Stimulated activated CD8-positive, alpha-beta memory T cell treated with anti-CD3 and anti-CD28 coated beads, Interleukin-2, amount 100 ng/mL, for 1 hour (primary cell): ENCODE measurements at places on chromosomes 2 and 18.

DNA sequence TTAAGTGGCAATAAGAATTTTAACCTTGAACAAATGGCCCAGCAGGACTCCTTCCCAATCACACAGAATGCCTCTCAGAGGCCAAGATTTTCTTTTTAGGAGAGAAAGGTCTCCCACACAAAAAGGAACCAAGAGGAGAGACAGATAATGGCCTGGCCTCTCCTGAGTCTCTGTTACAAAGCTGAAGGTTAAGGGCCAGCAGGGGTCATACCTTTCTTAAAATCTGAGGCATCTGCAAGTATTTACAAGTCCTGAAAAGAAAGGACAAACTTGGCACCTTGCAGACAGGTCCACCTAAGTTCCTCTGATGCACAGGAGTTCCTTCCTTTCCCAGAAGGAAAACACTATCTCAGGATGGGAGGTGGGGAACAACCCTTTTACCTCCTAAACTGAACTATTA is 142.3 kb downstream of the TMEM163 start:
- DNase-seq = no peak

- DNase-seq = no peak
These were observed 70.0 kb upstream of the PPP1CB start for GRCh38 chr2:28681606-28682005.

- no peak for DNase-seq
These were observed 31.3 kb downstream of the DARS1 start for GRCh38 chr2:135954020-135954601.

GRCh38 chr2:160408173-160408958 is 85.2 kb downstream of the RBMS1 start:
- DNase-seq = no peak

DNA sequence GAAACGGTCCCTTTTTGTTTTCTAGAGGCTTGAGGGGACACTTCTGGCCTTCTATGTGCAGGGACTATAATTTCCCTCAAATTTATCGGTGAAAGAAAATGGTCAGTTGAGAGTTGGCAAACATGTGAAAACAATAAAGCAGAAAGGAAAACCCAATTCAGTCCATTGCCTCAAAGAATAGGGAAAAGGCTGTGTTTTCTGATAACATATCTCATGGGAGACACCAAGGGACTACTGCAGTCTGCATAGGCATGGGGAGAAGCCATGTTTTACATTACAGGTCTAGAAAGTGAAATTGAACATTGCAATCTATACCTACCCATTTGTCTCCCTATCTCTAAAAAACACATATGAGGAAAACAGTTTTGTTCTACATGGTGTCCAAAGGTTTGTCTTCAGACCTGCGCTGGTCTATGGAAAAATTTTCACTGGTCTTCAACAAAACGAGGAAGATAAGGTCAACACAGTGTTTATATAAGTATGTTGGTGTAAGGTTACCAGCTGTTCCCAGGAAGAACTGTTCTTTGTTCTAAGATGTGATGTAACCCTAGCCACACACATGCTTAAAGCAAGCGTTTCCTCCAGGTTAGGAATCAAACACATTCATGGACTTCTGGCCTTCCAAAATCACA is 179.7 kb downstream of the MREG start:
- DNase-seq = no peak

DNA sequence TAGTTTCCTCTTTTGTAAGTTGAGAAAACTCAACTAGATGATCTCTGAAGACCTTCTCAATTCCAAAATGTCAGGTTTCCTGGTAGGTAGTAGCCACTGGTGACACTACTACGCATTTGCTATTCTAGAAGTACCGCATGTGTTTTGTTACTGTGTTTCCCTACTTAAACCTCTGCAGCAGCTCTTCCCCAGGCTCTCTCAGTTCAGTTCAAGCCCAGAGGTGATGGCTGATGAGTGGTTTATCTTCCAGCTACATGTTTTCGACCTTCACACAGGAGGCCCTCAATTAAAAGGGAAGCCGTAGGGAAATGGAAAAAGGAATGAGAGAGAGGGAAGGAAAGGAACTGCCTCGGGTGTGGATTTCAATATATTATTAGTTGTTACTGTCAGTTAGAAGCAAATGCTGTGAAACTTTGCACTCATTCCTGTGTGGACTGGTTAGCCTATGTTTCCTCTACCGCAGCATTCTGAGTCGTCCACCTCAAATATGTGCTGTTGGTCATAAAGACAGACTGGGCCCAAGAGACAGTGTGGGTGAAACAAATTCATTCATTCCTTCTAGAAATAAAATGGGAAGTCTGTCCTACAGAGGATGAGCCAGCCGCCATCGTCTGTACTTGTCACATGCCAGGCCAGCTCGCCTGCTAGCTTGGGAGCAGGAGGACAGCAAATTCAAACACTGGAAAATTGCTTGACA is 455.2 kb upstream of the RAB12 start:
- DNase-seq = no peak

GRCh38 chr2:181235683-181236459 is 221.3 kb upstream of the ITGA4 start:
- DNase-seq = no peak

GRCh38 chr2:112877423-112877822 is 33.5 kb upstream of the IL37 start:
- DNase-seq = no peak

- no peak for DNase-seq
These were observed 390.2 kb upstream of the SETBP1 start for GRCh38 chr18:44290366-44290977.

GRCh38 chr2:128558441-128558840 is 239.8 kb upstream of the HS6ST1 start:
- DNase-seq = no peak

DNA sequence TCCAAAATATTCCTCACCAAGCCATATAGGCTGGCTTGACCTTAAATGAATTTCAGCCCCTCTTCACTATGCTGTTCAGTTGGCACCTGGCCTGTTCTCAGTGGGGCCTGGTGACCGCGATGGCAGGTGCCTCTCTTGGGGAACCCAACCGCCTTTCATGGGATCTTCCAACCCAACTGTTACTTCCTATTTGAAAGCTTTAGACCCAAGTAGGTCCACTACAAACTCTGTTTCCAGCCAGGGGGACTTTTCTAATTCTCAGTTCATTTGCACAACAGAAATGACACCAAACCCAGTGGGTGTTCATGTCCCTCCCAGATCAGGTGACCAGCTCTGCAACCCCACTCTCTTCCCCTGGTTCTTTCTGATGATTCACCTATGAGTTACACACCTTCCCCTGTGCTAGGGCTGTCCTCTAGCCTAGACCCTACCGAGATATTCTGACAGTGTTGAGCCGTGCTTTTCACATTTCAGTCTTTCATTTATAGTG is 35.6 kb upstream of the NDUFV2 start:
- DNase-seq = no peak

DNA sequence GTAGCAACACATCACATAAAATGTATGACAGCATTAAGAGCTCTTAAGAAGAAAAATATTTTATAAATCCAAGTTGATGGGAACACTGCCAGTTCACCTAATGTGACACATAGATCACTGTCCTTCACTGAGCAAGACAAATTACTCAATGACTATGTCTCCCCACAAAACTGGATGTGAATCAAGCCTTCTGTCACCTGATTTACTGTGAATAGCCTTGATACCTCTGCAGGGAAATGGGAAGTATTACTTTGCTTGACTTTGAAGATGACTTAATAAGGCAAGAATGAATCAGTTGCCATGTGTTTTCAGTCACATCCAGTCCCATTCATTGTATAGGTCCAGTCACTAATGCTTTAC is 94.6 kb downstream of the NYAP2 start:
- no peak for DNase-seq

GRCh38 chr18:60060026-60060425 is 160.2 kb downstream of the PMAIP1 start:
- no peak for DNase-seq

GRCh38 chr2:24345937-24346336 is 14.4 kb downstream of the ITSN2 start:
- no peak for DNase-seq

GRCh38 chr2:233991196-233991595 is 59.3 kb upstream of the SPP2 start:
- no peak for DNase-seq

DNA sequence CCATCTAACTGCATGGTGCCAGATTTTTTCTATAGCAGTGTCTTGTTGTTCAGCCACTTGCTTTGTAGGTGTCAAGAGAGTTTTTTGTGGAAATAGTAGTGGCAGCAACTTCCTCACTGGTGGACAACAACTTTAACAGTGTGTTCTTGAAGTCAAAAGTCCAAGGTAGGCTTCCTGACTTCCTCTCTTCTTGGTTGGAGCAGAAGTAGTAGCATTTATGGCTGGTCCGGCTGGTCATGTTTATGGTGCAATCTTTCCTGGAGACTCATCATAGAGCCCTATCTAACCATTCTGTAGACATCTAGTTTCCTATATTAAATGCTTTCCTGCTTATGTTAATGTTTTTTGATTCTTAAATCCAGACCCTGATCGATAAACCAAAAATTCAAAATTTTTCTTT is 11.7 kb downstream of the GPR75 start:
- DNase-seq = no peak

GRCh38 chr2:40797120-40797519 is 345.2 kb upstream of the SLC8A1 start:
- no peak for DNase-seq

DNA sequence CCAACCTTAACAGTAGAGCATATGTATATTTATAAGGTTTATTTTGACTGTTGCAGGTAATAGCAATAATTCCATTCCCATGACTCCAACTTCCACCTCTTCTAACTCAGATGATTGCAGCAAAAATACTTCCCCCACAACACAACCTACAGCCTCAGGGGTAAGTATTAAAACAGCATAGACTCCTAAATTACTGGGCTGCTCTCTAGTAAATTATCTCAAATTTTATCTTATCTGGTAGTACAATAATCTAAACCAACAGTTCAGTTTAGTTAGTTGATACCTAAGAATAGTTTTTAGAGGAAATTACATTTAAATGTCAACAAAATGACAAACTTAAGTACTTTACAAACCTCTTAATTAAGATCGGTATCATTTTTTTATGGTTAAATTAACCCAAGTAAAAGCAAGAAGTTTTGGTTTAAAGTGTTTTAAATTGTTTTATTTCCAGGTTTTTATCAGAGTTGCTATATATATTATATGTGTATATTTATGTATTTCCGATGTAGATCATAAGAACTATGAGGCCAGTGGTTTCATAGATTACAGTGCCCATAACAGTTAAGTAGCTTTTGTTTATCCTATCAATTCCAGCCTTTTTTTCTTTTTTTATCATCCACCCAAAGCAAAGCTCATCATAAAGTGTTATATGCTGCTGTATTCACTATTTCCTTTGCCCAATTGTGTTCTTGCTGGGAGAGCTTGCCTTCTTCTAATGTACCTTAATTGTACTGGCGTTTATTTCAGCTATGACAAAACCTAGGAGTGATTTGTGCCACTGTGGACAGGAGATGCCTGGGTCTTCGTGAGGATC is 13.7 kb downstream of the GATA6 start:
- no peak for DNase-seq

DNA sequence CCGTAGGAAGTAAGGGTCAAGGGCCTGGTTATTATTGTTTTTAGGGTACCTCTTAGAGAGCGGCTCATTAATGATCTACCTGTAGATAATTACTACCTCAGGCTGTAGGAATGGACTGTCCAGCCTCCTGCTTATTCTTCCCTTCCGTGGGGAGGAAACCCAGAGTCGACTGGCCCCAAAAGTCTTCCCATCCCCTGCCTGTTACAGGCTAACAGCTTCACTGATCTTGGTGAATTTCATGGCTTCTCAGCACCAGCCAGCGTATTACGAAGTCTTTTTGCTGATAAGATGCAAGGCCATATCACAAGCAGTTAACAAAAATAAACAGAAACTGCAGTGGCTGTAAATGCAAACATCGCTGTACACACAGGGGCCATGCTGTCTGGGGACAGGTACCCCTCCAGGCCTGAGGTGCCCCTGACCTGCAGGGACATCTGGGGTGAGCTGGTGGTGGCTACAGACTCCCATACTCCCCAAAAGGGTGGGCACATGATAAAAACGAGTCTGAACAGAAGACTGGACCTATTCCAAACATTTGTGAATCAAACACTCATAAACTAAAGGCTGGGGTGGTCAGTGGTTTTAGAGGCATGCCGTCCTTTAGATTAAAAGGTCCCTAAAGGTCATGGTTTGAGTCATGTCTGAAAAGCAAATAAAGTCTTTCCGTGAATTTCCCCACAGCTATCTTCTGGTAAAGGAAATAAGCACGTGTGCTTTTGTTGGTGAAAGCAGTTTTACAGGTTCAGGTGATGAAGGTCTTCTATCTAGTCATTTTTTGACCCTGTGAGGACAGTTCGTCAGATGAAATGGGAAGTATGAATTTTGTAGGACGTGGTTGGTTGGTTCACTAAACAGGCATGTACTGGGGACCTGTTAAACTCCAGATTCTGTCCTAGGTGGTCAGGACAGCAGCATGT is 36.7 kb downstream of the TTC39C start:
- DNase-seq = no peak

- DNase-seq = no peak
These were observed 14.6 kb downstream of the ABCG8 start for GRCh38 chr2:43853141-43854081.

- no peak for DNase-seq
These were observed 244.2 kb downstream of the MYT1L start for GRCh38 chr2:2086914-2087313.

GRCh38 chr18:35466815-35467623 is 30.7 kb downstream of the INO80C start:
- no peak for DNase-seq

DNA sequence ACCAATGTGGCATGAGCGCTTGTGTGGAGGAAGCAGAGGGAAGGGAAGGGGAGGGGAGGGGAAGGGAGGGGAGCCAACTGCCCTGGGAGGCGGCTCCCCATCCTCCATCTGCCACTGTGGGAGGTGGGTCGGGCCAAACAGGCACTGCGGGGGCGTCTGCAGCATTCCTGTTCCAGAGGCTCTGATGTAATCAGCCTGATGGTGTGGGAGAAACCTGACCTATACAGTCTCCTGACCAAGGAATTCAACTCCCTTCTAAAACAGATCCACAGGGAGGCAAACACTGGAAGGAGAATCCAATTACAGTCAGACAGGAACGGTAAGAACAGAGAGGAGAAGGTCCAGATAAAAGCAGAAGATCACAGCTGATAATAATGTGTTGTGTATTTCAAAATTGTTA is 88.8 kb downstream of the CD8B2 start:
- no peak for DNase-seq

GRCh38 chr18:50578651-50579050 is 18.8 kb downstream of the MAPK4 start:
- DNase-seq = no peak
